Stimulated activated CD4-positive, alpha-beta T cell treated with anti-CD3 and anti-CD28 coated beads, TNF-alpha, amount 100 ng/mL, for 4 hours (primary cell): ENCODE measurements at places on chromosomes 1 and 21.

DNA sequence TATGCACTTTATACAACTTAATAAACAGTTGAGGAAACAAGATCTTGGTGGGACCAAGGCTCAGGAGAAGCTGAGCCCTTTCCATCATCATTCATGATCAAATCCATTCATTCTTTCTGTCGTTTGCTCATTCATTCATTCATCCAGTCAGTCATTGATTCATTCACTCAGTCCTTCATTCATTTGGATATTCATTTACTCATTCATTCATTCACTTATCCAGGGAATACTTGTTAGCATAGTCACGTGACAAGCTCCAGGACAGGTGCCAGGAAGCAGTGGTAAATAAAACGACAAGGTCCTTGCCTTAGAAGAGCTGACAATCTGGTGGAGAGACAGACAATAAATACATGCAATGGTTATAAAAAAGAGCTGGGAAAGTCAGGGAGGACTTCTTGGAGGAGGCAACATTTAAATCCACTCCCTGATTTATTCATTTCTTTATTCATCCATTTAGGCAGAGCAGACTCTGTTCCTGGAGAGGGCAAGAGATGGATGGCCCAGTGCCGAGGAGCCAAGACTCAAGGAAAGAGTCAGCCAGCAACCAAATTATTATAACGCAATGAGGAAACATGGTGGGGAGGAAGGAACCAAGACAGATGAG, 74.1 kb upstream of the CASZ1 start:
- no peak for DNase-seq

- DNase-seq, result no peak
Measured at GRCh38 chr1:50424884-50425375, 1.7 kb upstream of the DMRTA2 start.

GRCh38 chr1:109091839-109092193, 1.3 kb downstream of the TMEM167B start:
- no peak for DNase-seq

DNA sequence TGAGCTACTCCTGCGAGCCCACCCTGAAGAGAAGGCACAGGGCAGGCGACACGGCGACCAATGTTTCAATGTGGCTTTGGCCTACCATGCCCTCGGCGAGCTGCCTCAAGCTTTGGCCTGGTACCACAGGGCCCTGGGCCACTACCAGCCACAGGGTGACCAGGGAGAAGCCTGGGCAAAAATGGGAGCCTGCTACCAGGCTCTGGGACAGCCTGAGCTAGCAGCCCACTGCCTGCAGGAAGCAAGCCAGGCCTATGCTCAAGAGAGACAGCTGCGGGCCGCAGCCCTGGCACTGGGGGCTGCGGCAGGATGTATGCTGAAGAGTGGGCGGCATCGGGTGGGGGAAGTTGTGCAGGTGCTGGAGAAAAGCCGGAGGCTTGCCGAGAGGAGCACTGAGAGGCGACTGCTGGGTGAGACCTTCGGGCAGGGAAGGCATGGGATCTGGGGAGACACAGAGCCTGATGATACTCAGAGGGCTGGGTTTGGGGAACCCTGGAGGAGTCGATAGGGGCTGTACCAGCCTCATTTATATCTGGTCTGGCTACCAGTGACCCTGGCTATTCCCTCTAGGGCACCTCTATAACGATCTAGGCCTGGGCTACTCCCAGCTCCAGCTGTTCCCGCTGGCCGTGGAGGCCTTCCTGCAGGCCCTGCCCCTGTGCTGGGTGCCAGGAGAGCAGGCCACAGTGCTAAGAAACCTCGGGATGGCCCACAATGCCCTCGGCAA, 2.3 kb downstream of the TTC24 start:
- no peak for DNase-seq

DNA sequence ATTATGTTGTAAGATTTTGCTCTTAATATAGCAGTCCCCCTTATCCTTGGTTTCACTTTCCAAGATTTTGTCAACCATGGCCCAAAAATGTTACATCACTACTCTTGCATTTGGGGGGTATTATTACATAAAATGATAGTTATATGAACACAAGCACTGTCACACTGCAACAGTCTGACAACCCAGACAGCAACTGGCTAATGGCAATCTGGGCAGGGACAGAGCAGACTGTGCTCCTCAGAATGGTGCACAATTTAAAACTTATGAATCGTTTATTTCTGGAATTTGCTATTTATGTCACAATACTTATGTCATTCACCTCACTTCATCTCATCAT, 2.1 kb upstream of the IVNS1ABP start:
- DNase-seq, result no peak

- DNase-seq, result no peak
Measured at GRCh38 chr1:224681816-224682215, 65.7 kb downstream of the CNIH3 start.

DNA sequence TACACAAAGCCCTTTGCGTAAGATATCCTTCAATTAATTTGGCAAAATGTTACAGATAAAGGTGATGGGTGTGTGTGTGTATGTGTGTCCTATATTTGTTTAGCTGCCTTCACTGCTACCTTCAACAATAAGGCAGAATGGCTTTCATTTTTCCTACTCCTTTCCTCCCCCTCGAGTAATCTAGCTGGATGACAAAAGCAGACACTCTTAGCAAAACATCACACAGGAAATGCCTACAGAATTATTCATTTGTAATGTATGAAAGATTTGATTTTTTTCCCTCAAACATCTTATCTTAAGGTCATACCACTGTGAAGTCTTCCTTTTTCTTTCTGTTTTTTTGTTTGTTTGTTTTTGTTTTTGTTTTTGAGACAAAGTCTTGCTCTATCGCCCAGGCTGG, 10.6 kb downstream of the PTPN22 start:
- no peak for DNase-seq

DNA sequence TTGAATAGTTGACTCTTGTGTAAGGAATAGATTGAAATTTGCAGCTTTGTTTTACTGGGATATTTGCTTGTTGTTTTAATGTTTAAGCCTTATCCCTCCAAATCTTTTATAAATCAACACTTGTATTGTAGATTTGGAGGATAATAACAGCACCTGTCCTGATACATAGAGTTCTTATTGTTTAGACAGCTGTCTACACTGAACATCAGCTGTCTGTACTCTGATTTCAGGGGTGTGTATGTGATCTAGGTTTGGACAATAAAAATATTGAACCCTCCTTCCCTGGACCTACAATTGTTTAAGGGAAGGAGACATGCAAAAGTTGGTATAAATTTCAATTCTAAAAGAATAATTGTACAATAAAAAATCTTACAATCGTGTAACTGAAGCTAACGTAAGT, 48.3 kb upstream of the DPH5 start:
- no peak for DNase-seq

DNA sequence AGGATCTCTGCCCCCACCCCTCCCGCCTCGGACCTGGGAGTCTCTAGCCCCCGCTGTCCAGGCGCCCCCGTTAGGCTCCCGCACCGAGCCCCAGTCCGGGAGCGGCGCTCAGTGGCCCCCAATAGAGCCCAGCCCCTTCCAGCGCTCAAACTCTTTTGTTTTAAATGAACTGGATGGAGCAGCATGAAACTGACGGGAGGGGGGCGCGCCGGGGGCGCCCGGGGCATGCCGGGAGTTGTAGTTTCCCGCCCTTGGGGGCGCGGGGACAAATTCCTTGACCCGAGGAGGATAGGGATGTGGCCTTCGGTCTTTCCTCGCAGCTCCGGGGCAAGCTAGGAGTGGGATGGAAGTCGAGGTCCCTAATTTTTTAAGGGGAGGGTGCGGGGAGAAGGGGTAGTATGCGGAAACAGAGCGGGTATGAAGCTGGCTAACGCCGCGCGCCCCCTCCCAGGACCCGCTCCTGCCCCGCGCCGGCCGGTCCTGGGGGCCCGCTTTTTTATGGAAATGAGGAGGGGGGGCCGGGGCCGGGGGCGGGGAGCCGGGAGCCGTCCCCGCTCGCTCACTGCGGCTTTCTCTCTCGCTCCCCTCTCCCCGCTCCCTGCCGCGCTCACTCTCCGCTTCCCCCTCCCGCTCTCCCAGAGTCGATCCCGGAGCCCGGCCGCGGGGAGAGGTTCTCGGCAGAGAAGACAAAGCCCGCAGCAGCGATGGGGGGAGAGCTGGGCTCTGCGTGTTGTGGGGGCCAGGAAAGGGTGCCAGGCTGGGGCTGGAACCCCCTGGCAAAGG, at the start of gene MEX3A:
TSS of gene MEX3A (minus strand) at position 157 of the 783 bp plus-strand sequence. CDS start 467 bp downstream, outside the sequence.
- DNase-seq, result no peak

- DNase-seq, result no peak
Measured at GRCh38 chr1:162253790-162254189, 122.9 kb downstream of the SPATA46 start.

- DNase-seq, result no peak
Measured at GRCh38 chr1:201488830-201489589, 17.9 kb downstream of the CSRP1 start.

DNA sequence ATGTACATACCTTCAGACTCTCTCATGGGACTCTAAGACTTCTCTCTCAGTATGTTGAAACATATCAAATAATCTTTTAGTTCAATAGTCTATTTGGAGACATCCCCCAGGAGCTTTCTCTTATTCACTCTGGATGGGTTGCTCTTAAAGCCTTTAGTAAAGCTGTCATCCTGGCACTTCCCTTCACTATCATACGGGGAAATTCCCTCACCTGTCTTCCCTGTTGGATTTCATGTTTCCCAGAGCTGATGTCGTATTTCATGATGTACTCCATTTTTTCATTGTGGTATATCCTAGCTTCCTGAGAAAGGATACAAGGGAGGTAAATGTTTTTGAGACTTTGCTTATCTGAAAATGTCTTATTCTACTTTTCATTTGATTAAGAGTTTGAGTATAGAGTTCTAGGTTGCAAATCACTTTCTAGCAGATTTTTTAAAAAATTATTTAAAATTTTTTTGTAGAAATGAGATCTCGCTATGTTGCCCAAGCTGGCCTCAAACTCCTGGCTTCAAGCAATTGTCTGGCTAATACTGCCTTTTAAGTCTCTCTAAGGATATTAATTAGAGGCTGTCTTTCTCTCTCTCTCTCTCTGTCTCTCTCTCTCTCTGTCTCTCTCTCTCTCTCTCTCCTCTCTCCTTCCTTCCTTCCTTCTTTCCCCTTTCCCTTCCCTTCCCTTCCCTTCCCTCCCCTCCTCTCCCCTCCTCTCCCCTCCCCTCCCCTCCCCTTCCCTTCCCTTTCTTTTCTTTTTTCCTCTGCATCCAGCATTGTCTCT, 17.0 kb upstream of the MACF1 start:
- no peak for DNase-seq

- DNase-seq, result no peak
Measured at GRCh38 chr1:99441299-99442095, 177.2 kb downstream of the PLPPR4 start.

DNA sequence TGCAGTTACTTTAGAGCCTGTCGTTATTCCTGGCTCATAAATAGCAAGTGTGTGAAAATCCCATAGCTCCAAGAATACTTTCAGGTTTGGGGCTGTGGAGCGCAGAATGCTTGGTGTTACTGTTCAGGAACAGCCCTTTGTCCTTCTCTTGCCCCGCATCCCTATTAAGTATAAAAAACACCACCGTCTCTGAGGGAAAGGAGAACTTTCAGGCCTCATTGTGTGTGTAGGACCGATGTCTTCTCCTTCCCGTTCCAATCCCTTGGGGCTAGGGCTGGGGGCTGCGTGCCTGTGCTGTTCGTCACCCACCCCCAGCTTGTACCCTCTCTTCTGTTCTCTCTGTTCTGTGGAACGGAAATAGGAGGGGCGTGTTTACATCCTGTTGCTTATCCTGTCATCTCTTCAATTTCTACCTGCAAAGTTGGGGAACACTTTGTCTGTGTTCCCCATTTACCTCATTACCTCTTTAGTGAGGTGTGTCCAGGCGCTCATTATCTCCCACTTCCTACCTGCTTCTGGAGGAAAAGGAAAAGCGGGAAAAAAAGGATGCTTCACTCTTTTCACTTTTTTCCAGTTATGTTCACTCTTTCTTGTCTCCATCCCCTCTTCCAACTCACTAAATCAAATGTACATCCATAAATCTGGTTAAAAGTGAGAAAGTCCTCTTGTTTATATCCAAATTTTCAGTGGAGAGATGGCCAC, 788 bp upstream of the TXNIP start:
- no peak for DNase-seq

DNA sequence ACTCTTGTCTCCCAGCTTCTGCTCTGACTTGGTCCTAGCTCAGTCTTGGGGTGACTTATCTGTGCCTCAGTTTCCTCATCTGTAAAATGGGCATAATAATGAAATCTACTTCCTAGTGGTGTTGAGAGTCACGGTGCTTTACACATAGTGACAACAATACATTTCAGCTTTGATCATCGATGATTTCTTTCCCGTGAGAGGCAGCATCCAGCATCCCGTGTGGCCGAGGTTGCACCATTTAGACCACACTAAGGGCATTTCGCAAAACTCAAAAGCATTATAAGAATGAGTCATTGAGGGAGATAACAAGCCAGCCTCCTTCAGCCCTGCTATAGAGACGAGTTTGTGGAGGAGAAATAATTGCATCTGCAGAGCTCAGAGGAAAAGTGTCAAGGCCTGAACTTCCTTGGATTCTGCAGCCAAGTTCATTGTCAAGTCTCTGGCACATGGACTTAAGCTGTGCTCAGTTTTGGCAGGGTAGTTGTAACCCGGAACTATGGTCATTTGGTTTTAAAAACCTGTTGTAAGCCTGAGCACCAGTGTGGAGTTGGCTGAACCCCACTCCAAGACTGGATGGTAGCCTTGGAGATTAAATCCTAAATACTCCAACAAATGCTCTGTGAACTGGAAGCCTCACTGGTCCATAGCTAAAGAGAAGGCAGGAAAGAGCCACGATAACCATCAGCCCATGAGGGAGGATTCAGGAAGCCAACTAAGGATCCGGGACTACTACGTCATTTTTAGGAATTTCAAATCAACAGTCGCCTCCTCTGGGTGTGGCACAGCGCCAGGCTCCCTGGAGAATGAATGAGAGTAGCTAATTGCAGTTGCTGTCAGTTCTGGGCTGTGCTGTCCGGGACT, 64.2 kb downstream of the TCP10L start:
- no peak for DNase-seq

DNA sequence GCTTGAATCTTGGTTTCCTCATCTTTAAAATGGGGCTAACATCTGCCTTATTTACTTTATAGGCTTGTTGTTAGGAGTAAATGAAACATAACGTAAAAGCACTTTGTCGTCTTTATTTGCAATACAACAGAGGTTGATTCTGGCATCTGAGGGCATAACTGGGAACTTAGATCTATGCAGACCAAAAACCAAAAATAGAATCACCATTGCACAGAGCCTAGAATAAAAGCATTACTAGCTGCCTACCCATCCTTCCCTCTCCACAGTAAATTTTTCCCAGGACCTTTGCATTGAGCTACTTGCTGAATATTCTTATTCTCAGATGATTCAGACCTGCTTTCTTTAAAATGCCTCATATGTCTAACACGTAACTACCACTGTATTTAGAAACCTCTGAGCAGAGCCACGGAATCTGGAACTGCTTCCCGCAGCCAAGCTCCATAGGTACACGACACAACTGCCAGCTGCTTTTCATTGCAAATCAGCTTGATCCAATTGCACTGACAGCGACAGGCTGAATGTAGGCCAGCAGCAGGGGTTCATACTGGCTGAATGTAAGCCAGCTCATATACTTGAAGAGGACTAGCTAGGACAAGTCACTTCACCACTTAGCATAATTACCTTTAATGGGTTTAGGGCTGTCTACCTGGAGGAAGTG, 33.2 kb upstream of the SERBP1 start:
- DNase-seq, result no peak

- DNase-seq, result no peak
Measured at GRCh38 chr1:33220676-33221384, 35.5 kb upstream of the ZNF362 start.

GRCh38 chr1:151988405-151988923, 5.2 kb downstream of the S100A10 start:
- no peak for DNase-seq
